HFFc6 (cell line): ENCODE measurements at places on chromosomes 5 and 9. TPM values are rescaled to one million over a fixed set of nuclear protein-coding genes. Genes with fewer than 3 reads are reported as not detected.

DNA sequence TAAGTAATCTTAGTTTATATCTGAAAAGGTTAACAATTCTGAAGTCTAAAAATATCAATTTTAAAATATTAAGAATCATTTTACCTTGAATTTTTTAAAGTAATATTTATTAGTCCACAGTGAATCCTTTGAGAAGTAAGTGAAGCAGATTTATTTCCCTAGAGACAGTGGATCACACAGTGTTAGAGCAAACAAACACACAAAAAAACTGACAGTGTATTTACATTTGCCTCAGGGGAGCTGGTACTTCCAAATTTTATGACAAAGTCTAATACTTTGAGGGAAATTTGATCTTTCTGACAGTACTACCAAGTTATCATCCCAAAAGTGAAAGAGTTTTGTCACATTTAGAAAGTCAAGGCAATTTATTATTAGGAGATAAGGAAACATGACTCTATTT is 1750.6 kb upstream of the CDH9 start:
- peaks cover 4% of the 10 kb centered on the region; the same call in 1 of the 2 replicates for H3K36me3 ChIP-seq
- H3K27ac ChIP-seq, result no peak overlapping the region
- no peak overlapping the region for H3K4me3 ChIP-seq
- no peaks in the 10 kb centered on the region for H3K4me1 ChIP-seq
- H3K27me3 ChIP-seq, result no peaks in the 10 kb centered on the region
- DNase-seq, result no peak

- H3K27me3 ChIP-seq, result peaks cover 44% of the 10 kb centered on the region
- DNase-seq, result no peak
- no peaks in the 10 kb centered on the region for H3K4me1 ChIP-seq
These were observed 33.9 kb upstream of the OTULINL start for GRCh38 chr5:14547666-14548065.

GRCh38 chr5:157555037-157555640 is 20.4 kb downstream of the ADAM19 start:
- H3K27me3 ChIP-seq, result no peaks in the 10 kb centered on the region
- DNase-seq, result no peak
- H3K4me3 ChIP-seq, result no peak overlapping the region
- peak overlapping the region; percentile 46 for H3K27ac ChIP-seq
- peaks cover 30% of the 10 kb centered on the region for H3K36me3 ChIP-seq

- DNase-seq, result no peak
- H3K27ac ChIP-seq, result no peak overlapping the region
- H3K27me3 ChIP-seq, result no peaks in the 10 kb centered on the region
- H3K4me3 ChIP-seq, result no peak overlapping the region
- H3K4me1 ChIP-seq, result peaks cover 21% of the 10 kb centered on the region
These were observed 50.9 kb downstream of the CERT1 start for GRCh38 chr5:75460532-75460931.

DNA sequence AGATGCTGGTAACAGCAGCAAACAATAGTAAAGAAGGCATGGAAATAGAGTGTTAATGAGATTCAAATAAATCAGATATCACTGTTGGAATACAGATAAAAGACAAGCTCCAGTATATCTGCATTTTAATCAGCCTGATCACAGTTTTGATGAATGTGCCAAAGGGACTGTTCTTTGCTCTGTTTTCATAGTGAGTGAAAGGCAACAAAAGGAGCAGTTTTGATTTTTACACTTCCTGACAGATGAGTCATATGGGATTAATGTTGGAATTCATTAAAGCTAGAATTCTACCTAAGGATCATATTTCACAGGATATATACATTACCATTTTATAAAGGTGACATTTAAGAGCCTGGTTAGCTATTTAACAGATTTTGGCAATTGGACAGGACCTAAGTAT is 743.3 kb upstream of the PTPRD start:
- peaks cover 2% of the 10 kb centered on the region; the same call in 1 of the 2 replicates for H3K27me3 ChIP-seq
- H3K36me3 ChIP-seq, result no peaks in the 10 kb centered on the region
- H3K4me1 ChIP-seq, result no peaks in the 10 kb centered on the region
- H3K4me3 ChIP-seq, result no peak overlapping the region
- DNase-seq, result no peak

The AJM1 gene
- total RNA-seq, result 5.4 to 8.0 TPM (median 6.8 TPM) in 3 replicates

The GNAQ gene
- total RNA-seq, result 42.0 to 46.5 TPM (median 45.2 TPM) in 3 replicates
